ENCODE measurements at places on chromosomes 7 and 10.

GRCh38 chr10:86340176-86340990, 26.2 kb downstream of the GRID1 start:
- DNase-seq, result no peak

- no peak for DNase-seq
Measured at GRCh38 chr7:1559626-1560590, 3.9 kb upstream of the TMEM184A start.

- no peak for DNase-seq
Measured at GRCh38 chr10:127882391-127882790, 10.3 kb downstream of the CLRN3 start.

GRCh38 chr7:155884225-155885166, 72.2 kb upstream of the SHH start:
- no peak for DNase-seq

- no peak for DNase-seq
Measured at GRCh38 chr7:86768967-86769760, 125.5 kb downstream of the GRM3 start.

GRCh38 chr7:20432071-20432470, 101.4 kb downstream of the ITGB8 start:
- DNase-seq, result no peak

GRCh38 chr7:129644634-129645230, 33.2 kb downstream of the NRF1 start:
- no peak for DNase-seq

DNA sequence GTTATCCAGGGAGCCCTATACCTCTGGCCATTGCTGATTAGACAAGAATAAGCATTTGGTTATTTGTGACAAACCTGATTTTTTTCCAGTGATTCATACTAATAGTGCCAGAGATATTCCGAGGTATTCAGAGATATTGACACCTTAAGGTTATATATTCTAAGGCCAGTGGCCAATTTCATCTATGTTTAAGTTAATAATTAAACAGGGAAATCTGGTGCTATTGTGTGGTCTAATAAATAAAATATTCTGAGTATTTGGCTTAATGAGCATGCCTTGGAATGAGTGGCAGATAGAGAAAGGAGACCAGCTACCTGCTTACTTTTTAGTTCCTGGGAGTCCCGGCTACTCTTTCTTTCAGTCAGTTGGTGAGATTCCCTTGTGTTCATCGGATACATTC, 38.6 kb upstream of the MEOX2 start:
- DNase-seq, result no peak

GRCh38 chr7:98027342-98028033, 37.5 kb upstream of the OCM2 start:
- DNase-seq, result no peak

DNA sequence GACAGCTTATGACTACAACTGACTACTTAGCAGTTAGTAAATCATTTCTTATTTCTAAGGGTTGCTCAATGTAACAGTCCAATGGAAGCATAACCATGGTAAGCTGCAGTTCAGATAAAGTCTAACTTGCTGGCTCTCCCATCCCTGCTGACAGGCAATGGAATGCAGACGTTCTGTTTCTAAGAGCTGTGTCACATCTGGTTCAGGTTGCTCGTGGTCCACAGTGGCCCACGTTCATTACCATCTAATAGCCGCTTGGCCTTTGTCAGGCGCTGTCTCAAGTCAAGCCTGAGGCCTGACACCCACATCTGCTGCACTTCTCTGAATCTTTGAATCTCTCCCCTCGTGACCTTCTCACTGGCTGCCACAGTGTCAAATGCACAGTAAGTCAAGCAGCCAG, 240.8 kb downstream of the FGFR2 start:
- DNase-seq, result no peak

GRCh38 chr7:30837581-30837980, 66.4 kb downstream of the MINDY4 start:
- no peak for DNase-seq

DNA sequence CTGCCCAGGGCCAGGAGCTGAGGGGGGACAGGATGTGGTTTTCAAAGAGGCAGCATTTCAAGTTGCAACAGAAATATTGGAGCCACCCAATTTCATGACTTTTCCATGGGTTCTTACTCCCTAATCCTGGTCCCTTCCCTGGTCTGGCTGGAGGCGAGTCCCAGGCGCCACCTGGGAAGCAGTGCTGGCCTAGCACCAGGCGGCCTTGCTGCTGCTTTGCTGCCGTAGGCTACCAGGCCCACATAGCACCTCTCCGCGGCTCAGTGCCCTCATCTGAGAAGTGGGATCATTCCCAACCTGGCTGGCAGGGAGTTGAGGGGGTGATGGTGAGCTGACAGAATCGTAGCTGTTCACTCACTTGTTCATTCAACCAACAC, 33.7 kb downstream of the ZMIZ1 start:
- no peak for DNase-seq

DNA sequence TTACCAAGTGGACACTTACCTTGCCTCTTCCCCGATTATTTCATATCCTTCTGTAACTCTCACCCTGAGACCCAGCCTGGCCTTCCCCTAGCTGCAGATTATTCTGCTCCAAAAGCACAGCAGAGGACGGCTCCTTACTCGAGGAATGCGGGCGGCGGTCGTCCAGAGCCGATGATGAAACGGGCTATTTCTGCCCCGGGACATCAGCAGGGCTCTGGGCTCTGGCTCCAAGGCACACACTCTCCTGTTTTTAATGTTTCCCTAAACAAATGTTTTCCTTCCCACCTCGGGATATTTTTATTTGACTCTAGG, 343 bp upstream of the C10orf71 start:
- no peak for DNase-seq

DNA sequence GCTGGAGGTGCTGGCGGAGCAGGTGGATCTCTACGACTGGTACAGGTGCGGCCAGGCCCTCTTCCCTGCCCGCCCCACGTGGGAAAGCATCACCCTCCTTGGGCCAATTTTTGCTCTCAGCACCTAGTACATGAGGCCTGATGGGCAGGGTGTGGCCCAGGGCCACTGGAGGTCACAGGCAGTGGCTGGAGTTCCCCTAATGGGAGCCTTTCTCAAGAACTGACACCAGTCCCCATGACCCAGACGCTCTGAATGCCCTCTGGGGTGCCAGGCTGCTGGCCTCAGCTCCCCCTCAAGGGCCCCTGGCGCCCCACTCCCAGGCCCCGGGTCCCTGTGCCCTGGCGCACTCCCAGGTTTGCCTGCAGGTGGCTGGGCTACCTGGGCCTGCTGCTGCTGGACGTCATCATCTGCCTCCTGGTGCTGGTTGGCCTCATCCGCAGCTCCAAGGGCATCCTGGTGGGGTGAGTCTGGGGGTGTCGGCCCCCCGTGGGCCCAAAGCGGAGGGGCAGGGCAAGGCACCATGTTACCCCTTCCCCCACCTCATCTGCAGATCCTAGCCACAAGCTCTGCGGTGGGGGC, 15.9 kb downstream of the TTYH3 start:
- DNase-seq, result no peak

- DNase-seq, result no peak
Measured at GRCh38 chr10:60488111-60488669, 98.5 kb upstream of the ANK3 start.

- no peak for DNase-seq
Measured at GRCh38 chr7:96033009-96033598, 260.8 kb downstream of the DYNC1I1 start.

- no peak for DNase-seq
Measured at GRCh38 chr10:13349463-13350274, 1.6 kb upstream of the SEPHS1 start.

DNA sequence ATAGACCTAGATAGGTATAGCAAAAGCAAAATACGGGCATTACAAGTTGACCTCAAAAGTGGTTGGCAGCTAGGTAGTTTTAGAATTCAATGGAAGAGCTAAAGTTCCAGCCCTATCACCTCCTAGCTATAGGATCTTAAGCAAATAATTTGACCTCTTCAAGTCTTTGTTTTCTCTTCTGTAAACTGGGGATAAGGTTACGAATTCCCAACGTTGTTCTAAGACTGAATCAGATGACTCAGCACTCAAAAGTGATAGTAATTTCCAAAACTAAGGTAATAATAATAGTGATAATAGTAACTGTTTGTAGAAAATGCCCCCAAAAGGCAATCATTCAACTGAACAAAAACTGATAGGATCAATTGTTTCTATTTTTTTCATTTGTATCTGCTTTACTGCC, 445.2 kb downstream of the KCNMA1 start:
- DNase-seq, result no peak

- no peak for DNase-seq
Measured at GRCh38 chr7:158959954-158960353, 103.6 kb downstream of the DYNC2I1 start.

DNA sequence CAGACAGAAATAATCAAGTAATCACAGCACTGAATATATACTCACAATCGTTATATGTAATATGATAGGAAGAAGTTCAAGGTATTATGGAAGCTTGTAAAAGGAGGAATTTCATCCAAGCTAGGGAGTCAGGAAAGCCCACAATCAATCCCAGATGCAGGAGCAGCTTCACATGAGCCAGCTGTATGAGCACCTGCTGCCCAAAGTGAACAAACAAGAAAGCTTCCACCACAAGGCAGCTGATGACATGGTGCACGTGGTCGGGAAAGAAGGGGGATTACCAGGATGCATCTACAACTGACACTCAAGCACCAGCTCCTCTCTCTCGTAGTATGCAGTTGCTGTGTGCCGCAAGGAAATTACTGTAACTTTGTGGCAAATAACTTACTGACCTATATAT, 225.2 kb downstream of the XPNPEP1 start:
- no peak for DNase-seq

DNA sequence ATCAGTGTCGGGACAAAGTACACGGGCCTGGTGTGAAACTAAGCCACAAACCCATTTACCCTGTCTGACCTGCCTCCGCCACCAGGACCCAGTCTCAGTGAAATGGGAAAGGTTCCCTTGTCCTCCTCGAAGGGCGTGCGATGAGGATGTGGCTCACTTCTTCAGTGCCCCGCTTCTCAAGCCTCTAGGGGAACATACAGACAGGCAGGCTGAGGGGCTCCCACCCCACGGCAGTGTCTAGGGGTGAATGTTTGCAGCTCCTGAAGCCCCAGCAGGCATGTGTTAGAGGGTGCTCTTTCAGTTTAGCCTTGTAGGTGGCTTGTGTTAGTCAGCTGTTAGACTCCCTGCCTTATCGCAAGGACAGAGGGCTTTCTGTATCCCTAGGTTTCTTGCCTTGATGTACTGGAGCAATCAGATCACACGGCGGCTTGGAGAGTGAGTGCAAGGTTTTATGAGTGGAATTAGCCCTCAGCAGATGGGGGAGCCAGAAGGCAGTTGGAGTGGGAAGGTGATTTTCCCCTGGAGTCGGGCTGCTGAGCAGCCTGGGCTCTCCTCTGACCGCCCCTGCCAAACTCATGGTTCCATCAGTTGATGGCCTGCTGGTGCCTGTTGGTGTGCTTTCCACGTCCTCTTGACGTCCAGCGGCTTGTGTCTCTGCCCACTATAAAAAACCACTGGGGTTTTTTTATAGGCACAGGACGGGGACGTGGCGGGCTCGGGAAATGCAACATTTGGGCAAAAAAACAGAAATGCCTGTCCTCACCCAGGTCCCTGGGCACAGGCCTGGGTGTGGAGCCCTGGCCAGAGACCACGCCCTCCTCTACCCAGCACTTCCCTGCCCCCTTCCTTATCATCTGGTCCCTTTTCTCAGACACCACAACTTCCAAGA, 759 bp downstream of the NUDT1 start:
- no peak for DNase-seq

DNA sequence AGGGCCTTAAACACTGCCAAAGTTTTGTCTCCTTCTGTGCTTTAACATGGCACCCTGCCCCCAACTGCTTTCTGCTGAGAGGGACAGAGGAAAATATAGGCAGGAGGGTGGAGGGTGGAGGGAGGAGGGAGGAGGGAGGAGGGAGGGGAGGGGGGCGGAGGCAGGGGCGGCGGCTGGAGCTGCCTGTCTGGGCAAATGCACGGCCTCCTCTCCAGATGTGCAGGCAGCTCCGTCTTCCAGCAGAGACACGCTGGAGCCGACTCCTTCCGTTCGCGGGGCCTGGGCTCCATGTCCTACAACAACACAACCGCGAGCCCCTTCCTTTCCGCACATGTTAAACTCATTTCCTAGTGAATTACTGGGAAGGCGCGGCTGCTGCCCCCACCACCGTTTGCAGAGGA, 14.2 kb downstream of the EBF3 start:
- no peak for DNase-seq

- no peak for DNase-seq
Measured at GRCh38 chr7:156236936-156237599, 403.5 kb upstream of the RNF32 start.

DNA sequence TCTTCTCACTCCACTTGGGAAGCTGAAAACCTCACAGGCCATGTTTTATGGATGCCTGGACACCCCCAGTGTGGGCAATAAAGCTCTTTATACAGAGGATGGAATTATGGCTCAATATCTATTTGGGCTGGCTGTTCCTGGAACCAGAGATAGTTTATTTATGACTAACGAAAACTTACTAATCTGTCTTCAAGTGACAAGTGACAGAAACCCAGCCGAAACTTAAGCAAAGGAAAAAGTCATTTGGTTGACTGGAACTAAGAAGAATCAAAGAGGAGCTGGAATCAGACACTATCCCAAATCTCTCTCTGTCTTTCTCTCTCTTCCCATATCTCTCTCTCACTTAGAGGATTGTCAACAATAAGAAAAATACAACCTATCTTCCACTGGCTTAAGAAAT, 78.3 kb upstream of the CDK6 start:
- DNase-seq, result no peak

DNA sequence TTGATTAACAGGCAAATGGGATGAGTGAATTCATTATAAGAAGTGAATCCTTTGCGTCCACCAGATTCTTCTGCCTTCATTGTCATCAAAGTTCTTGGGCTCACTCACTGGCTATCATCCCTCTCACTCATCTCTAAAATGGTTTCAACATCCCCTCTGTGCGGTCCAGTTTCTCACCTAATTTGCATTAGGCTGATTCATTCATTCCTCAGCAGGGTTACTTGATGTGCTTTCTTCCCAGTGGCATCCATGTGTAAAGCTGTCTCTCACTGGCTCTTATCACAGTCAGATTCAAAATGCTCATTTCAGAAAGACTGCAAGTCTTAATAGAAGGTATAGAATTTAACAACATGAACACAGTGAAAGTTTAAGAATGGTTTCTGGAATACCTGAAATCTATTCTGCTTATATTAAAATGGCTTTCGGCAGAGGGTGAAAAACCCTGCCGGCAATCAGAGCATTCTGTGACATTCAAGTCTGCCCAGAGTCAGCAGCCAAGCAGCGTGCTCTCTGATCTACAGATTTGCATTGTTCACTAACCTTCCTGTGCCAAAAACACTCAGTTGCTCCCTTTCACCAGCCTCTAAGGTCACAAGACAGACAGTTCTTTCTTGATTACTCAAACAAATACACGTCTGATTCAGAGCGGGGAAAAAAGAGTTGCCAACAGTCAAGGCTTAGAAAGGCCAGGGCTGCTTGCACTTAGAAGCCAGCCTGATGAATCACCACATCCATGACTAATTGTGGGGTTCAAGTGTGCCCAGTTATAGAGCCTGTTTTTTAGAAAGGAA, 106.7 kb downstream of the TES start:
- peak; percentile 33 for DNase-seq

GRCh38 chr7:133428876-133429275, 176.0 kb downstream of the EXOC4 start:
- DNase-seq, result no peak

GRCh38 chr7:93142127-93142526, 6.1 kb downstream of the SAMD9L start:
- no peak for DNase-seq

GRCh38 chr7:156620291-156620675, 20.3 kb upstream of the RNF32 start:
- DNase-seq, result no peak

Measured in amygdala (tissue), 56 donors.